ENCODE measurements at places on chromosomes 2 and 18. TPM values are rescaled to one million over a fixed set of nuclear protein-coding genes. Genes with fewer than 3 reads are reported as not detected.

Gene SPC25
- total RNA-seq: 8.2 TPM

- H3K27ac ChIP-seq: no peak overlapping the region
- H3K4me1 ChIP-seq: no peaks in the 10 kb centered on the region
- DNase-seq: no peak
- H3K36me3 ChIP-seq: no peaks in the 10 kb centered on the region
- H3K4me3 ChIP-seq: no peak overlapping the region
Measured at GRCh38 chr18:29326214-29326613, 1149.3 kb upstream of the CDH2 start.

Gene NEU2
- not detected for total RNA-seq

Gene RND3
- total RNA-seq: 28.1 TPM

Gene ERBB4
- total RNA-seq: 0.42 TPM

GRCh38 chr2:624096-624495, 53.1 kb downstream of the TMEM18 start:
- H3K27ac ChIP-seq: no peak overlapping the region
- H3K4me1 ChIP-seq: no peaks in the 10 kb centered on the region
- peak; percentile 14 for DNase-seq
- no peaks in the 10 kb centered on the region for H3K27me3 ChIP-seq
- H3K4me3 ChIP-seq: no peak overlapping the region
- no peaks in the 10 kb centered on the region for H3K36me3 ChIP-seq

Gene IL1R1
- total RNA-seq: 20.7 TPM

GRCh38 chr2:209578394-209579001, 154.7 kb downstream of the MAP2 start:
- H3K4me3 ChIP-seq: no peak overlapping the region
- H3K27ac ChIP-seq: no peak overlapping the region
- H3K27me3 ChIP-seq: no peaks in the 10 kb centered on the region

- H3K4me1 ChIP-seq: no peaks in the 10 kb centered on the region
- no peaks in the 10 kb centered on the region for H3K36me3 ChIP-seq
- DNase-seq: no peak
- no peaks in the 10 kb centered on the region for H3K27me3 ChIP-seq
- H3K4me3 ChIP-seq: no peak overlapping the region
Measured at GRCh38 chr18:25734336-25734735, 356.1 kb downstream of the SS18 start.

DNA sequence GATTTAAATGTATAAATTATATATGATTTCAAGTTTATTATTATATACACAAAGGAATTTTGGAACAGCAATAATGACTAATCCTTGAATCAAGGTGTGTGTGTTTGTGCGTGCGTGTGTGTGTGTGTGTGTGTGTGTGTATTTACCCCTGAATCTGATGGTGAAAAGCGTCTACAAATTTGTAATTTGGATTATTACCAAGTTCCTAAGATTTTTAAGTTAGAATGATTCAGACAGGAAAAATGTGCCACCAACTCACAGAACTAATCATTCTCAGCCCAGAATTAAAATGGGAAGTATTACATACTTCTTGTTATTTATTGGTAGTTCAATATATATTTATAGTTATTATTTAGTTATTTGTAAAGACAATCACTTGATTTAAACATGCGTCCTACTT, 12.3 kb downstream of the CALCRL start:
- H3K36me3 ChIP-seq: no peaks in the 10 kb centered on the region
- DNase-seq: no peak
- no peaks in the 10 kb centered on the region for H3K27me3 ChIP-seq
- H3K4me3 ChIP-seq: no peak overlapping the region
- peaks cover 20% of the 10 kb centered on the region for H3K4me1 ChIP-seq
- no peak overlapping the region for H3K27ac ChIP-seq

- no peak overlapping the region for H3K4me3 ChIP-seq
- peaks cover 22% of the 10 kb centered on the region for H3K4me1 ChIP-seq
- H3K27ac ChIP-seq: peak overlapping the region; percentile 67
- H3K27me3 ChIP-seq: no peaks in the 10 kb centered on the region
- DNase-seq: no peak
Measured at GRCh38 chr2:226755631-226756030, 44.0 kb downstream of the IRS1 start.

DNA sequence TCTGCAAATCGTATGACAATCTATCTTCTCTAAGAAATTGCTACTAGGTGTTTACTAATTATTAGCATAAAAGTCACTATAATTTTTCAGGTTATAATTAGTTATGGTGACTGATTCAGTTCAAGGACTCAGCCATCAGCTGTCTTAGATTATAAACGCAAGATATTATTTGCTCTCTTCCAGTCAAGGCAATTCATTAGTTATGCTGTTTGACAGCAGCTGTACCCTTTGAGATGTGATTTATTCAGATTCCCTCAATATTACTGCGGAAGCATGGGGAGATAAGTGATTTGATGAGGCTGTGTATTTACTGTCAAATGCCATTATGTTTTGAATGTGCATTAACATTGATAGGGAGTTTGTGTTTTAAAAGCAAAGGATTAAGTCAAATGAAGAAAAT, 558.9 kb upstream of the FSIP2 start:
- no peaks in the 10 kb centered on the region for H3K36me3 ChIP-seq
- no peak overlapping the region for H3K27ac ChIP-seq
- no peaks in the 10 kb centered on the region for H3K27me3 ChIP-seq
- H3K4me1 ChIP-seq: no peaks in the 10 kb centered on the region
- no peak for DNase-seq
- no peak overlapping the region for H3K4me3 ChIP-seq

DNA sequence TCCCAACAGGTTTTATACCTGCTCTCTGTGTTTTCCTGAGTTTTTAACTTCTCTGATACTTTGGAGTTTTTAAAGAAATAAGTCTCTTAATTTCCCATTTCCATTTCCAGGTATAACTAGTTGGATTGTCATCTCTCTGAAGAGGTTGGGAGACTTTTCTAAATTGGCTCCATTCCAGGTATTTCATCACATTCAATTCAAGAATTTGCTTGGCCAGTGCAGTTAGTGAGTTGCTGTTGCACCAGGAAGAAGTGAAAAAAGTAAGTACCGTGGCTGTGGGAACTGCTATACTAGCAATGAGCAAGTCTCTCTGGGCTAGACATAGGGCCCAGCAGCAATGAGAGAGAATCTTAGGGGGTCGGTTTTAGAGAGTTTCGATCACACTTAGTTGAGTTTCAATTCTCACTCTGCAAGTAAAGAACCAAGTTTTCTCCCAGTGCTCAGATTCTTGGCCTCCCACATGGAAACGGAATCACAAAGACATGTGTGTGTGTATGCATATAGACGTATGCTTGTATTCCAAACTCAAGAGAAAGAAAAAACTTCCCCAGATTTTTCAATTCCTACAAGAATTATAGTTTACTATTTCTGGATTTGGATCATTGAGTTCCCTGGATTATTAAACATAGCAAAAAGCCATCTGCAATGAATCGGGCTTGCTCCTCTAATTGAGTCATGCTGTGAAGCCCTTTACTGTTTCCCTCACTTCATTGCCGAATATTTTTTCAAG, 894.4 kb downstream of the BCL11A start:
- no peak for DNase-seq
- no peaks in the 10 kb centered on the region for H3K36me3 ChIP-seq
- H3K4me1 ChIP-seq: no peaks in the 10 kb centered on the region
- H3K4me3 ChIP-seq: no peak overlapping the region
- no peak overlapping the region for H3K27ac ChIP-seq

Gene AP1S3
- 3.8 TPM for total RNA-seq

Gene CDH19
- total RNA-seq: 0.65 TPM

DNA sequence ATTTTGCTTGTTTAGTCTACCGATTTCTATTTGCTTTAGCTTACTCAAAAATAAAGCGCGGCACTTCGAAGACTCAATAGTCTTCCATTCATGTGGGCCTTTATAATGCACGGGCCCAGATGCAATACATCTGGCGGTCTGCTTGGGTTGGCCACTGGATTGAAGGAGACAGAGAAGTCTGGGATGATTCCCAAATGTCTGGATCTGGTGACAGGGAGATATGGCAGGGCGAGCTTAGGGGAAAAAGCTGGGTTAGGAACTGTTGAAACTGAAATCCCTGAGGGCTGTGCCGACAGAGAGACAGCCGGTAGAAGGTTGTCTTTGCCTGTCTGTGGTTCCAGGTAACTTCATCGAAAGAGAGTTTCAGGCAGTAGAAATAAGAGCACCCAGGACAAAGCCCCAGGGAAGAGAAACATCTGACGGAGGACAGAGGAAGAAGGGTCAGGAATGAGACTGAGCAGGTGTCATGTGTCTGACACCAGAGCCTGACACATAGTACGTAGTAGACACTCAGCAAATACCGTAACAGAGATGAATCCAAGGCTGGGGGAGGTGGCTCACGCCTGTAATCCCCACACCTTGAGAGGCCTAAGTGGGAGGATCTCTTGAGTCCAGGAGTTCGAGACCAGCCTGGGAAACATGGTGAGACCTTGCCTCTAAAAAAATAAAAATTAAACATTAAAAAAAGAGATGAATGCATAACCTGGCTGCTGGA, 13.6 kb downstream of the CLUL1 start:
- no peak for DNase-seq
- H3K4me3 ChIP-seq: no peak overlapping the region
- H3K36me3 ChIP-seq: no peaks in the 10 kb centered on the region
- no peaks in the 10 kb centered on the region for H3K4me1 ChIP-seq
- no peak overlapping the region for H3K27ac ChIP-seq

DNA sequence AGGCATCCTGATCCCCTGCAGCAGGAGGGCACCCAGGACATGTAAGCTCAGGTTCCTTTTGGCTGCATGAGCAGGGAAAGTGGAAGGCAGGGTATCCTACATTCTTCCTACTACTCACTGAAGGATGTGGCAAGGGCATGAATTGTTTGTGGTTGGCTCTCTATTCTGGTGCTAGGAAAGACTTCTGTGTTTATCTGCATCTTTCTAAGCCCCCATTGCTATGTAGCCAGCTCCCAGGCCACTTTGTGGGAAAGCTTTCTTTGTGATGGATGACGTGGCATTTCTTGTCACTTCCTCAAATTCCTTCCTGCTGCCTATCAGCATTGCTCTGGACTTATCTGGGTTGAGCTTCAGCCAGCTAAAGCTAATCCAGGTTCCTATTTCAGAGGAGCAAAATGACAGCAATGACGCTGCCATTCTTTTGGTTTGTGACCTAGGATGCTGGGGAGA, 46.2 kb downstream of the MEIS1 start:
- peak overlapping the region; percentile 28 for H3K27ac ChIP-seq
- no peak for DNase-seq
- no peaks in the 10 kb centered on the region for H3K36me3 ChIP-seq
- peaks cover 1% of the 10 kb centered on the region for H3K4me1 ChIP-seq
- no peak overlapping the region for H3K4me3 ChIP-seq

DNA sequence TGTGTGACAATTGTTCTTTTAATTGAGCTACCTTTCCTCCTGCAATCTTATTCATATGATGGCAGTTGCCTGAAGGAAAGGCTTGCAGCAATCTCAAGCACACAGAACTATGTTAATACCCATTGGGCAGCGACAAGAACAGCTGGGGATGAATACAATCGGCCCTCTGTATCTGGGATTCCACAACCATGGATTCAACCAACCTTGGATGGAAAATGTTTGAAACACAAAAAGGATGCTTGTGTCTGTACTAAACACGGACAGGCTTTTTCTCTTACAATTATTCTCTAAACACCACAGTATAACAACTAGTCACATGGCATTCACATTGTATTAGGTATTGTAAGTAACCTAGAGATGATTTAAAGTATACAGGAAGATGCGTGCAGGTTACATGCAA, 256.1 kb upstream of the SIX2 start:
- no peak for DNase-seq
- no peaks in the 10 kb centered on the region for H3K36me3 ChIP-seq
- no peak overlapping the region for H3K27ac ChIP-seq
- peaks cover 5% of the 10 kb centered on the region for H3K4me1 ChIP-seq

Gene GPR17
- total RNA-seq: 0.14 TPM

- no peaks in the 10 kb centered on the region for H3K36me3 ChIP-seq
- H3K4me3 ChIP-seq: no peak overlapping the region
- no peak overlapping the region for H3K27ac ChIP-seq
- H3K4me1 ChIP-seq: peaks cover 3% of the 10 kb centered on the region
- DNase-seq: no peak
- H3K27me3 ChIP-seq: no peaks in the 10 kb centered on the region
Measured at GRCh38 chr2:11977766-11978524, 231.5 kb downstream of the LPIN1 start.

Gene RAD51AP2
- 0.25 TPM for total RNA-seq

GRCh38 chr18:45249246-45249661, 366.0 kb upstream of the SLC14A2 start:
- no peaks in the 10 kb centered on the region for H3K27me3 ChIP-seq
- H3K27ac ChIP-seq: no peak overlapping the region
- H3K4me1 ChIP-seq: peaks cover 2% of the 10 kb centered on the region
- DNase-seq: no peak
- H3K36me3 ChIP-seq: no peaks in the 10 kb centered on the region

- no peak for DNase-seq
- H3K27me3 ChIP-seq: no peaks in the 10 kb centered on the region
- H3K4me1 ChIP-seq: no peaks in the 10 kb centered on the region
- no peak overlapping the region for H3K27ac ChIP-seq
- no peaks in the 10 kb centered on the region for H3K36me3 ChIP-seq
- H3K4me3 ChIP-seq: no peak overlapping the region
Measured at GRCh38 chr2:18372641-18373040, 187.8 kb downstream of the RDH14 start.
